Activated naive CD8-positive, alpha-beta T cell treated with anti-CD3 and anti-CD28 coated beads, Interleukin-2, amount 10 ng/mL, durations not matched to agents 7 days and 5 days (primary cell): ENCODE measurements at places on chromosomes 4 and X. TPM values are rescaled to one million over a fixed set of nuclear protein-coding genes. Genes with fewer than 3 reads are reported as not detected.

GRCh38 chrX:124028182-124028581, 66.7 kb downstream of the STAG2 start:
- no peak overlapping the region for H3K27ac ChIP-seq
- peaks cover 4% of the 10 kb centered on the region for H3K4me1 ChIP-seq
- no peak overlapping the region for H3K4me3 ChIP-seq
- no peak for DNase-seq

DNA sequence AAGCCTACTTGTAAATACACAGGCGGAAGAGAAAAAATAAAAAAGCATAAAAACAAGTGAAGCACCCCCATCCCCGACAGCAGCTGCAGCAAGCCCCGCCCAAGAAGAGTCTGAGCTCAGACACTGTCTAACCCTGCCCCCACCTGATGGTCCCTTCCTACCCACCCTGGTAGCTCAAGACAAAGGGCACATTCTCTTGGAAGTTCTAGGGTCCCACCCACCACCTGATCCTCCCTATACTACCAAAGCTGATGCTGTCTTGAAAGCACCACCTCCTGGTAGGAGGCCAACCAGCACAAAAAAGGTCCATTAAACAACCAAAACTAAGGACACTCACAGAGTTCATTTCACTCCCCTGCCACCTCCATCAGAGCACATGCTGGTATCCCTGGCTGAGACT, 308.2 kb downstream of the KLHL13 start:
- no peaks in the 10 kb centered on the region for H3K4me1 ChIP-seq
- H3K36me3 ChIP-seq: no peaks in the 10 kb centered on the region
- H3K4me3 ChIP-seq: no peak overlapping the region
- H3K27me3 ChIP-seq: no peaks in the 10 kb centered on the region

GRCh38 chrX:145199078-145199477, 48.2 kb upstream of the SPANXN1 start:
- no peak overlapping the region for H3K27ac ChIP-seq
- no peak overlapping the region for H3K4me3 ChIP-seq

DNA sequence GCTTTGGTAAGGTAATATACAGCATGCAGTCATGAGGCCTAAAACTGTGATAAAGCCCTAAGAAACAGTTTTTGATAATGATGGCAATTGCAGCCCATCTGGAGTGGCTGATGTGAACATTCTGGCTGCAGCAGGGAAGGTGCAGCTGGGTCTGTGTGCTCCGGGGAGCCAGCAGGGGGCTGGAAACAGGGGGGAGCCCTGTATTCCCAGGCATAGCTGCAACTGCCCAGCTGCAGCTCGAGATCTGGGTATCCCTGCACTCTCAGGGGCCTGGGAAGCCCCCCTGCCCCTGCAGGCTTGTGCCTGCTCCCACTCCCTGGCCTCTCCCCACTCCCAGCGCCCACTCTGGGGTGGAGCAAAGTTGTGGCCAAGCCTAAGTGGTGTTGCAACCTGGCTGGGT, 95.6 kb downstream of the RRAGB start:
- no peak overlapping the region for H3K27ac ChIP-seq
- no peak for DNase-seq
- H3K4me1 ChIP-seq: no peaks in the 10 kb centered on the region
- no peaks in the 10 kb centered on the region for H3K36me3 ChIP-seq
- no peak overlapping the region for H3K4me3 ChIP-seq
- H3K27me3 ChIP-seq: no peaks in the 10 kb centered on the region

DNA sequence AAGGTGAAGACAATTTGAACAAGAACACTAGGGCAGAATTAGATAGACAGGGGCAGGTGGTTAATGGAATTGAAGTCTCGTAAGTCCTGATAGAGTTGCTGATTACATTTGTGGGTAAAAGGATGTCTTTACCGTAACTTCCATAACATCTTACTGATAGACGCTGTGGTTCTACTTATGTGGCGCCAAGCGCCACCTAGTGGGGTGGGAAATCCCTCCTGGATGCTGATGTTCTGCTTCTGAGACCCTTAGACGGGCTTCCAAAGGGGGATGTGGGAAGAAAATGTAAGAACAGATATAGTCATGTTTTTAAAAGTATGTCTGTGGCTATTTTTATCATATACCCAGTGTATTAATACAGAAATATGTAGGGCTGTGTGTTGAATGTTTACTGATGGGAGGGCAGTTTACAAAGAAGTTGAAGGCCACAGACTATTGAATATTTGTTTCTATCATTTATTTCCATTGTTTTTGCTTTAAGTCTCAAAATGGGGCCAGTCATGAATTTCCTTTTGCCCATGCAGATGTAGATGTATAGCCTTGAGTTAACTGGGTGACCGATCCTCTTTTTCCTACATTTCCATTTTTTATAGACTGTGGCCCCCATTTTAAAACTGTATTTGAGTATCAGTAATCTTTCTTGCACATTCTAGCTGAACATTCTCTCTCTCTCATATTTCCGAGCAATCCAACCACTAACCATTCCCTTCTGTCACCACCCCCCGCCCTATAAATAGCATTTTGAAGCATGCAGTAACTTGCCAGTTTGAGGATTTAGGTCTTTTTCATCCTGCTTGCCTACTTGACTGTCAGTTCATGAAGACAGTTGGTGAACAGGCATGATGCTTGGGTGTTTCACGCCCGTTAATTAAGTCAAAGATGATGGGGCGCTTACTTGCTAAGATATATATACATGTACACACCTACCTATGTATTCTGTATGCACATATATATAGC, 12.1 kb upstream of the TLR8 start:
- H3K27ac ChIP-seq: no peak overlapping the region
- peak; percentile 44 for DNase-seq
- H3K27me3 ChIP-seq: no peaks in the 10 kb centered on the region
- H3K36me3 ChIP-seq: no peaks in the 10 kb centered on the region

DNA sequence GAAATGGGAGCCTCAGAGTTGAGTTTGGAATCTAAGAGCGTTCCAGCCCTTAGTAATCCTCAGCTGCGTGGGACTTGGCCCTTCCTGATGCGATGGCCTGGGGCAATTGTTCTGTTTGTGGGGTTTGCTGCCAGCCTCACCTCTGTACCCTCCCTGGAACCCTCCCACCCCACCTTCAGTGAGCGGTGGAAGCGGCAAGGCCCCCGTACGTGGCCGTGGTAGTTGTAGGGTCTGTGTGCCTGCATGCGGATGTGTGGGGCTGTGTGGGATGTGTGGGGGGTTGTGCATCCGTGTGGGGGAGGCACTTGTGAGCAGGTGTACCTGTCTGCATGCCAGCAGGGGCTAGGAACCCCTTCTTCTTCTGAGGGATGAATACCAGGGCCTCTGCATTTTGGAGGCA, 65.4 kb upstream of the ADRA2C start:
- H3K36me3 ChIP-seq: peaks cover 1% of the 10 kb centered on the region
- H3K4me3 ChIP-seq: no peak overlapping the region
- no peak overlapping the region for H3K27ac ChIP-seq
- DNase-seq: no peak
- H3K4me1 ChIP-seq: no peaks in the 10 kb centered on the region

DNA sequence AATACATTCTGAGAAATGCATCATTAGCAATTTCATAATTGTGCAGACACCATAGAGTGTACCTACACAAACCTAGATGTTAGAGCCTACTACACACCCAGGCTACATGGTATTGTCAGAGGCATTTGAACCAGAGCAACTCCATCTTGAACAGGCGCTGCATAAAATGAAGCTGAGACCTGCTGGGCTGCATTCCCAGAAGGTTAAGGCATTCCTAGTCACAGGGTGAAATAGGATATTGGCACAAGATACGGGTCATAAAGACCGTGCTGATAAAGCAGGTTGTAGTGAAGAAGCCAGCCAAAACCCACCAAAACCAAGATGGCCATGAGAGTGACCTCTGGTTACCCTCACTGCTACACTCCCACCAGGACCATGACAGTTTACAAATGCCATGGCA, 116.4 kb downstream of the LARP7 start:
- DNase-seq: no peak
- H3K4me3 ChIP-seq: no peak overlapping the region
- H3K36me3 ChIP-seq: no peaks in the 10 kb centered on the region
- H3K27ac ChIP-seq: no peak overlapping the region
- H3K4me1 ChIP-seq: peaks cover 2% of the 10 kb centered on the region

DNA sequence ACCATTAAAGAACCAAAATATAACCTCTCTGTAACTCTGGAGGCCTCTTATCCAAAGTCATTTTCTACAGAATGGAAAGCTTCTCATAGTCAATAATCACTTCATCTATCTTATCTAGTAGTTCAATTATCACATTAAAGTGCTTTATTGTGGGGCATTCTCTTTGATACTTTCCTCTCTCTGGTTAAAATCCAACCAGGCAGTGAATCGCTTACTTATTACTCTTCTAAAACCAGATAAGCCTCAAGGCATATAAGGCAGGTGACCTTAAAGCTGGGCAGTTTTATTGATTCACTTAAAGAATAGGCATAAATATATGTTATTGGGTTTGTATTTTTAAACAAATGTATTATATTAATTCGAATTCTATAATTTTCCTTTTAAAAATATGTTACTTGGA, 2162.1 kb upstream of the TENM3 start:
- no peaks in the 10 kb centered on the region for H3K4me1 ChIP-seq
- H3K36me3 ChIP-seq: no peaks in the 10 kb centered on the region
- H3K4me3 ChIP-seq: no peak overlapping the region
- DNase-seq: no peak
- H3K27ac ChIP-seq: no peak overlapping the region
- H3K27me3 ChIP-seq: peaks cover 6% of the 10 kb centered on the region

GRCh38 chr4:108751321-108751720, 11.5 kb downstream of the ETNPPL start:
- no peak for DNase-seq
- H3K4me1 ChIP-seq: peaks cover 10% of the 10 kb centered on the region
- H3K27me3 ChIP-seq: peaks cover 15% of the 10 kb centered on the region
- H3K4me3 ChIP-seq: no peak overlapping the region
- H3K27ac ChIP-seq: no peak overlapping the region
- H3K36me3 ChIP-seq: no peaks in the 10 kb centered on the region

DNA sequence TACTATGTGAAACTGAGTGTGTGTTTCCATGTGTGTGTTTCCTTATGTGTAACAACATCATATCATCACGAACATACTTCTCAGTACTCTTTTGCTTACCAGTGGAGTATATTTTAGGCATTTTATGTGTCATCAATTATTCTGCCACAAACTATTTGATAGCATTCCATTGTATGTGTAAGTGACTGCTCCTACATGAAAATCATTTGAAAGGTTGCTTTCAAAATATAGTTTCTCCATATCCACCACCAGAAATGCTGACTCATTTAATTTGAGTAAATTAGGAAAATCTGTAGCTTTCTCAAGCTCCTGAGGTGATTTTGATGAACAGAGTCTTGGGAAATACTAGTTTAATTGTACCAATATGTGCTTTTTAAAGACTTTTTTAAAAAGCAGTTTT, 376.2 kb downstream of the PCDH18 start:
- DNase-seq: no peak
- no peaks in the 10 kb centered on the region for H3K27me3 ChIP-seq
- H3K36me3 ChIP-seq: no peaks in the 10 kb centered on the region
- H3K4me1 ChIP-seq: no peaks in the 10 kb centered on the region

- no peak overlapping the region for H3K4me3 ChIP-seq
- peaks cover 28% of the 10 kb centered on the region for H3K27me3 ChIP-seq
- no peaks in the 10 kb centered on the region for H3K36me3 ChIP-seq
- H3K27ac ChIP-seq: no peak overlapping the region
Observed at GRCh38 chr4:39383690-39384089, 17.5 kb upstream of the RFC1 start.

GRCh38 chr4:13476915-13477314, 7.2 kb downstream of the RAB28 start:
- peaks cover 7% of the 10 kb centered on the region for H3K4me1 ChIP-seq
- no peak overlapping the region for H3K4me3 ChIP-seq
- no peak overlapping the region for H3K27ac ChIP-seq
- no peak for DNase-seq
- H3K36me3 ChIP-seq: peaks cover 5% of the 10 kb centered on the region
- H3K27me3 ChIP-seq: no peaks in the 10 kb centered on the region

DNA sequence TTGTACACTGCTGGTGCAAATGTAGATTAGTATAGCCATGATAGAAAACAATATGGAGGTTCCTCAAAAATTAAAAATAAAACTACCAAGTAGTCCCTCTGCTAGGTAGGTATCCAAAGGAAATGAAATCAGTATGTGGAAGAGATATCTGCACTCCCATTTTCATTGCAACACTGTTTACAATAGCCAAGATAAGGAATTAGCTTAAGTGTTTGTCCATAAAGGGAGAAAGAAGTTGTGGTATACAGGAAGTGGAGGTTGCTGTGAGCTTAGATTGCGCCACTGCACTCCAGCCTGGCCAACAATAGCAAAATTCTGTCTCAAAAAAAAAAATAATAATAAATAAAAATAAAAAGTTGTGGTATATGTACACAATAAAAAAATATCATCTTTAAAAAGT, 325.0 kb upstream of the EMCN start:
- H3K27me3 ChIP-seq: peaks cover 4% of the 10 kb centered on the region
- H3K4me3 ChIP-seq: no peak overlapping the region
- H3K4me1 ChIP-seq: no peaks in the 10 kb centered on the region

GRCh38 chr4:1459081-1459721, 53.0 kb upstream of the NKX1-1 start:
- no peak overlapping the region for H3K27ac ChIP-seq
- no peaks in the 10 kb centered on the region for H3K4me1 ChIP-seq
- H3K4me3 ChIP-seq: no peak overlapping the region
- peaks cover 7% of the 10 kb centered on the region for H3K27me3 ChIP-seq

DNA sequence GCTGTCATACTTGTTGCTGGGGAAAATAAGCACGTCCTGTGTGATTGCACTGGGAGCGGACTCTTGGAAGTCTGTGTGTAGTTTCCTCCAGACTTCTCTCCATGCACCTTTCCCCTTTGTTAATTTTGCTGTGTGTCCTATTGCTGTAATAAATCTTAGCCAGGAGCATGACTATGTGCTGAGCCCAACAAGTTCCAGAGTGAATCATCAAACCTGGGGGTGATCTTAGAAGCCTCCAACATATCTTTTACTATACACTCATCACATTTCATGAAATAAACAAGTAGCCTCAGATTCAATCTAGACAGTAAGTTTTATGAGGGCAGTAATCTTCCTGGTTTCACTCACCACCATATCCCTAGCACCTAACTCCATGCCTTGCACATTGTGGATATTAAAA, 43.3 kb upstream of the FGF13 start:
- no peaks in the 10 kb centered on the region for H3K36me3 ChIP-seq
- no peaks in the 10 kb centered on the region for H3K4me1 ChIP-seq
- no peak for DNase-seq
- no peak overlapping the region for H3K27ac ChIP-seq
- H3K4me3 ChIP-seq: no peak overlapping the region
- no peaks in the 10 kb centered on the region for H3K27me3 ChIP-seq

GIMD1 gene
- total RNA-seq: not detected

SLC25A14 gene
- 16.0 TPM for total RNA-seq

NWD2 gene
- total RNA-seq: not detected

ANK2 gene
- total RNA-seq: 0.69 TPM

PCDH7 gene
- not detected for total RNA-seq

LRCH2 gene
- total RNA-seq: not detected

RAI2 gene
- total RNA-seq: not detected

OTOP1 gene
- total RNA-seq: not detected

CSAG3 gene
- not detected for total RNA-seq

KLKB1 gene
- total RNA-seq: 0.48 TPM

GRSF1 gene
- total RNA-seq: 61.0 TPM
